Endothelial cell of umbilical vein (primary cell): ENCODE measurements at places on chromosomes 3 and 15. TPM values are rescaled to one million over a fixed set of nuclear protein-coding genes. Genes with fewer than 3 reads are reported as not detected.
A peak's percentile ranks its signal among the peaks of the same experiment; 100 is the strongest.

DNA sequence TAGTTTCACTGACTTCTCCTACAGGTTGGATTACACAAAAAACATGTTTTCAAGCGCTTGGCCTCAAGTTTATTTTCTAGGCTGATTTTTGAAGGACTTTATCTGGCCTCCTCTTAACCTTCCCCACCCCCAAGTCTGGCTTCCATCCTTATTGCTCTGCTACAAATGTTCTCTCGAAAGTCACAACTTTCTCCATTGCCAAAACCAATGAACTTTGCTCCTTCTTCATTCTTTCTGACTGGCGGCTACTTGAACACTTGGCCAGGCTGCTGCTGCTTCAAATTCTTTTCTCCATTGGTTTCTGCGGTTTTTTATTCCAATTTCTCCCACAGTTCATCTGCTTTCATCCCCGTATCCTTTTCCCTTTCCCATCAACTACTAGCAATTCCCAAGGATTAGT is 106.6 kb downstream of the TOP2B start:
- no peak for DNase-seq

GRCh38 chr3:9732740-9733115 is 1.2 kb downstream of the BRPF1 start:
- peak; percentile 11 for DNase-seq

The SLC33A1 gene
- total RNA-seq: 30.1 and 30.3 TPM in 2 replicates

- DNase-seq: no peak
Measured at GRCh38 chr15:57284535-57284934, 91.8 kb upstream of the CGNL1 start.

DNA sequence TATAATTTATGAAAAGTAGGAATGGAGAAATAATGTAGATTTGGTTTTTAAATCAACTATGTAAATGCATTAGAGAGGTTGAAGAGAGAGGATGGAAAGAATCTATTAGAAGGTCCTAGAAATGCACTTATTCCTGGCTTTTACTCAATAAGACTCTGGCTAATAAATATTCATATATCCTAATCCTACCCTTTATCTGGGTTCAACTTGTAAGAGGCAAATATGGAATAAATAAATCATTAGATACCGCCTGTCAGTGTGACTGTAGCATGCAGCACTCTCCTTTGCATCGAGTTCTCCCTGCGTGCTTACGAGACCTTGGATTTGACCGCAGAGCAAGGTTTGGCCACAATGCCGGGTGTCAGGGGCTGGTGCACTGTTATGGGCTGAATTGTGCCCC is 1156.5 kb downstream of the ROBO1 start:
- DNase-seq: no peak

The GABRR3 gene
- not detected in 2 replicates for total RNA-seq

GRCh38 chr3:14200841-14201240 is 22.2 kb downstream of the LSM3 start:
- peak; percentile 35 for DNase-seq

DNA sequence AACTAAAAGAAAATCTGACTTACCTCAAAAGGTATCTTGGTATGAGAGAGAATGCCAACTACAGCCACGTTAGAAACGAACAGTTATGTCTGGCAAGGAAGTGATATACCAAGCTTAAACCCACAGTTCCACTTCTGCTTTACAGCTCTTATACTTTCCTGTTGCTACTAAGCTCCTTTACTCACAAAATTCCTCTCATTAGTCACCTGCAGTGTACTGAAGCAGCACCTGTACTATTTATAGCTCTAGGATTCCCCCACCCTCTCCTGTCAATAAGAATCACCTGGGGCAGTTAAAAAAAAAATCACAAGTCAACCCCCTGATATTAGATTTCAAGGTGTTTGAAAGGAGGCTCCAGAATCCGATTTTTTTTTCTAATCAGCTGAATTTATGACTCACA is 2.9 kb upstream of the TMEM266 start:
- no peak for DNase-seq

DNA sequence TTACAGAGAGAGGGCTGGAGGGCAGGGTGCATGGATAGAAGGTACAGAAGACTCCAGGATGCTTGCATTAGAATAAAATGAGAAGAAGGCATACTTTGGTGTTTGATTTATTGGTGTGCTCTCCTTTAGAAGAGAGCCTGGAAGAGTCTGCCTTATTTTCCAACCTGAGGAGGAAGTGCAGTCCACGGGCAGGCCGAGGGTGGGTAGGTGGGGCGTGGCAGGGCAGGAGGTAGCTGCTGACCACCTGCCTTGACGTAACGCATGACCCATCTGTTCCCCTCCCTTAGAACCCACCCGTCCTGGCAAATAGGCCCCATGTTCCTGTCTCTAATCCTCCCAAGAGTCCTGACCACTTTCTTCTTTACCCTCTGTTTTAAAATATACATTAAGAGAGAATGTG is 222.3 kb upstream of the LYSMD4 start:
- no peak for DNase-seq
